ENCODE measurements at places on chromosomes 3 and 15.
A peak's percentile ranks its signal among the peaks of the same experiment; 100 is the strongest.

DNA sequence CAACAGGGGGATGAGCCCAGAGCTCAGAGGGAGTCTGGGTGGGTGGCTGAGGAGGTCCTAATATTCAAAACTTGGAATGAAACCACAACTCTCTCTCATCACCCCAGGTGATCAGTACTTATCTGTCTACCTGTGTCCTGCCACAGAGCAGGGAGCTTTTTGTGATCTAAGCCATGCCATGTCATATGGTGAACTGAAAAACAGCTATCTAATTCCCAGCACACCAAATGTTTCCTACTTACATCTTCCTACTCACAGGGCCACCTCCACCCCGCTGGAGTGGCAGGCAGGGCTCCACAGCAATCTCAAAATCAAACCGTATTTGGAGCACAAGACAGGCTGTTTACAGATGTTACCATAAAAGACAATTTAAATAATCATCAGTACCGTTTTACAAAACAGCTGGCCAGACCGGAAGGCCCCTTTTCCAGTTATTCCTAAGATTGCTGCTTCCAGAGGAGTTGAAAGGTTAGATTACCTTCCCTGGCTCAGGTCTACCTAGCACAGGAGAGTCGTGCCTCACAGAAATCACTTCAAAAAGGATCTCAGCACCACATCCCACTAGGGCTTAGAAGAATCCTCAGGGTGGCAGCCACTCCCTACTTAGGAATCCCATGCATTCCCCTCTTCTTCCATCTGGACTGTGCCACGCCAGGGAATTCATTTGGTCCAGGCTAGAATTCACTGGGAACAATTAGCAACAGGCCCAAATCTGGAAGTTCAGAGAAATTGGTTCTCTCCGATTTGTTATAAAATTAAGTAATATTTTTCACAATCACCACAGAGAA lies 226.6 kb upstream of the IL12A start:
- no peak for DNase-seq

GRCh38 chr15:90571063-90571541 lies 41.4 kb downstream of the CRTC3 start:
- DNase-seq: no peak

DNA sequence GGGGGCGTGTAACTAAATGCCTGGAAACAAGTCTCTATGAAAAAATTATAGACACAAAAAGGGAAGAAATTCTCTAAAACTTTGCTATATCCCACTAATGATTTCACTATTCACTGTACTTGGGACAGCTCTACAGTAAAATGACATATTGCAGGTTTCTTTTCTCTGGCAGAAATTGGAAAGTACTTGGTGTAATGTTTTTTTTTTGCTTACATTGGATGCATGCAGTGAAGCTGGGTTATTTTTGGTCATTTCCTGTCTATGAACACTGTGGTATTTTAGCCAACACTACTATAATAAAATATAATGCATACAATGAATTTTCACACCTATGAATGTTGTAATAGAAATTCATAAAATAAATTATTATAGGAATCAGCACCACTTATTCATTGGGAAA lies 109.7 kb downstream of the LRRC49 start:
- DNase-seq: no peak

DNA sequence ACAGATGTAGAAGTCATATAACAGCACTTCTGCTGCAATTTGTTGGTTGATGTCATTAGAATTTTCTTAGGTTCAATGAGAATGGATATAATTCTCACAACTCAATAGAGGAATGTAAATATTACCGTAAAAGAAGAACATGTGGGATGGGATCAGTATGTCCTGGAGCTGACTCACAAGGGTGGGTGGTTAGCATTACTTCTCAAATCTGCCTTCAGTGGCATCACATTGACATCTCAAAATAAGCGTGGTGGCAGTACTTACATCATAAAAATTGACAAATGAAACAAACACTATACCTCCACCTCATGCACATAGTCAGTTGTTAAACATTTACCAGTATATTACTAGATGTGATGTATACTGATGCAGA lies 1068.0 kb upstream of the CADM2 start:
- no peak for DNase-seq

DNA sequence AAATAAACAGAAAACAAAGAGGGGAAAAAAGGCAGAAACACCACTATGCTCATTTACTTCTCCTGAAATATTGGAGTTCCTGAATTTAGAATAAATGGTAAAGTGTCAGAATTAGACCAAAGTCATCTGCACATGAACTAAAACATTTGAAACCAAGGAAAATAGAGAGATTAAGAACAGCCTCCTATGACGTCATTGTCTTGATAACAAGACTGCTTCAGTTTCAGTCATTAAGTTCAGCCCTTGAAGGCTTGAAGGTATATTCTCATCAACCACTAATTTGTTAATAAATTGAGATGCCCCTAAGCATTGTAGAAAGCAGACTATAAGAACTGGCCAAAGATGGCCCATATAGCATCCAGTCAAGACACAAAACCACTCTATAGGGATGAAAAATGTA lies 2.5 kb downstream of the SUMF1 start:
- DNase-seq: no peak

DNA sequence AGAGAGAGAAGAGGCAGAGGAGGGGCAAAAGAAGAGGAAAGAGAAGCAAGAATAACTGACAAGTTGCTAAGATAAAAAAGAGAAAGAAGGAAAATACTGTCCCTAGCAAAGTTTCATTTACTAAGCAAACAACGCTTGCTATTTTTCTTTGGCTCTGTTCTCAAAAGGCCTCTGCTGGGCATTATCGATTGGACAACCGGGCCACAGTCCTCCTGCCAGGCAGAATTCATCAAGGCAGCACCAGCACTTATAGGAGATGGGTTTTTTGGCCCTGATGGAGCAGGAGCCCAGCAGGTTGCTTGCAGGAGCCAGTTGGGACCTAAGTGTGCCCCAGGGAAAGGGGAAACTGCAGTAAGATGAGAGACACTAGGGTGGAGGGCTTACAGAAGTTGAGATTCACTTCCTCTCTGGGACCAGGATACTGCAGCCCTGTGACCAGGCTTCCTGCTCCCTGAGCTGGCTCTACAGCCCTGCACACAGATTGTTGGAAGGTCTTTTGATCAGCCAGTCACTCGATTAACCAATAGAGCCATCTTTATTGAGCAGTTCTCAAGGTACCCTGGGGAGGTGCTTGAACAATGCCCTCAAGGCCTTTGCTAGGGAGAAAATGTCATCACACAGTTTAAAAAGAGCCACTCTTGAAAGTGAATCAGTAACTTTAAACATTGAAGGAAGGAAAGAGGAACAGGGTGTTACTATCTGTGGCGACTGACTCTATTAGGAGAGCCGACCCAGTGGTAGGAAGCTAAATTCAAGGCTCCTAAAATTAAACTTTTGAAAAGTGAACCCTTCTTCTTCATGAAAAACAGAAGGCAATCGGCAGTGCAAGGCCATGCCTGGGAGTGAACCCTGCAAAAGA lies 28.8 kb upstream of the GLCE start:
- DNase-seq: no peak

GRCh38 chr15:29268706-29269484 lies 727 bp downstream of the NSMCE3 start:
- peak; percentile 15 for DNase-seq

GRCh38 chr3:160671231-160671630 lies 5.7 kb upstream of the ARL14 start:
- DNase-seq: no peak

GRCh38 chr3:196555295-196555694 lies 13.1 kb downstream of the WDR53 start:
- no peak for DNase-seq

- no peak for DNase-seq
These were observed 172.2 kb downstream of the GMNC start for GRCh38 chr3:190690246-190690645.

- no peak for DNase-seq
These were observed 41.6 kb upstream of the MRPS22 start for GRCh38 chr3:139302084-139302800.

DNA sequence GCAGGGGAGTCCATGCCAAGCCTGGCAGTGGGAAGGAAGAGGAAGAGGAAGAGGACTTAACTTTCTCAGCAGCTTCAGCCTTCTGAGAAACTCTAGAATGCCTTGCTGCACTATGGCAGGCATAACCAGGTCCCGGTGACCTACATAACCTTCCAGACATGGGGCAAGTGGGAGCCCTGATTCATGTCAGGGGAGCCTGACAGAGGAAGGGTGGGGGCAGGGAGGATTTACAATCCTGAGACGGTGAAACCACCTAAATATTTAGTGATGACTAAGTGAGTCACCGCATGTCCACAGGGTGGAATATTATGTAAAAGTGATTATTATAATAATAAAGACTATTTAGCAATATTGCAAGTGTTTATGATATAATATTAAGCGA lies 46.7 kb downstream of the AMOTL2 start:
- DNase-seq: no peak

DNA sequence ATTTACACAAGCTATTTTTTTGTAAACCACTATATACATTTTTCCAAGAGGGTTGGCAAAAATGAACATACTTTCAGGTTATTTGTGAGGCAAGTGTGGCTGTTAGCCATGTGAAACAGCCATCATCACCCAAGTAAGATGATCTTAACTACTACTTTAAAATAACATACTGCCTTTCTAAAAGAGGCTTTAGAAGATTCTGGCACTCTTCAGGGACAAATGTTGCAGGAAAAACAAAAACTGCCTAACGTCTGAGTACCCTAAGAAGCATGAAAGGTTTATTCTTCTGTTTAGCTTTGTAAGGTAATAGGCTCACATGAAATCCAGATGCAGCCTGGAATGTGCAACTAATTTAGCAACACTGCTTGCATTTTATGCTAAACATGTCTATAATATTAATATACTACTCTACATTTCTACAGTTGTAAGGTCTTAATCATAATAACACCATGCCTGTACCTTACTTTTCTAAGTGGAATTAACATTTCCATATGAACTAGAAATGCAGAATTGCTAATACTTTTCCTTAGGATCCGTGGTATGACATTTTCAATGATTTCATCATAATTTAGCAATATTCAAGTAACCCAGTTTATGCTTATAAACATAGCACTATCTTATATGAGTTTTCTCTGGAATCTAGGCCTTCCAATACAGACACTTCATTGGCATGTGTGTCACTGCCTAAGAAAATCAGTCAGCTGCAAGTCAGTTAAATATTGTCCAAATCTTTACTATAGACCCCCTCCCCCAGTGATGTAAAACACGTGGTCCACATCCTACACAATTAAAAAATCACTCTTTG lies 4.5 kb upstream of the LSAMP start:
- DNase-seq: no peak

DNA sequence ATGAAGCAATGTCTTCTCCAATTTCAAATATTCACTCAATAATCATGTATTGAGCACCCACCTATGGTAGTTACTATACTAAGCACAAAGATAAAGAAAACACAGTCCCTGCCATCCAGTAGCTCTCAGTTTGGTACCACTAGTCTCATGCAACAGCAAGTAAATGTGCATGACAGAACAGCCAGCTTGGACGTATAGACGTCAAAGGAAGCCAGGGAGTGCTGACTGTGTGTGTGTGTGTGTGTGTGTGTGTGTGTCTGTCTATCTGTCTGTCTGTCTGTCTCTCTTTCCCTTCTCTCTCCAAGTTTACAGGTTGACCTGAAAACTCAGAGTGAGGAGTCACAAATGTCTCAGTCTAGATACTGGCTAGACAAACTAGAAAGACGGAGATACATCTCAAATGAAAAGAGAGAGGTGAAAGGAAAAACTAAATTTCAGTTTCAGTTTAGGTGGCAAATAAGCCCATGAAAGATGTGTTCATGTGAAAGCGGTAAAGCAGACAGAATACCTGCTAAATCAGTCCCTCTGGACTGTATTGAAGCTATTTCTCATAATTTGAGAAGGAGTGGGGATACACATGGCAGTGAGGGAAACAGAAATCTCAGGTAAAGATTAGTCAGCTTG lies 141.1 kb upstream of the PTPRG start:
- DNase-seq: no peak

DNA sequence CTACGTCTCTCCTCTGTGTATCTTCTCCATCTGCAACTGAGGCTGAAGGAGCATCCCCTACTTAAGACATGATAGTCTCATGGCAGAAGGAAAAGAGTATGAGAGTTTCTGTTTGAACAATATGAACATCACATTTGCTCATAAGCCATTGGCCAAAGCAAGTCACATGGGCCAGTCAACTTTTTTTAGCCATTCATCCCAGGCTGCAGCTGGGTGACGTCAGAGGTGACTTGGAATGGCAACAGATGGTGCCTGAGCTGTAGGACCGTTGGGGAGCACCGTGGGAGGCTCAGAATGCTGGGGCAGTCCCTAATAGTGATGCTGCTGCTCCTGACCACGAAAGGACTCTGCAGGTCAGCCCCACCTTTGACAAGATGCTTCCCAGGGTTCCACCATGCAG lies 58.7 kb downstream of the CRTC3 start:
- DNase-seq: no peak

- DNase-seq: no peak
These were observed 162.4 kb upstream of the GALNT15 start for GRCh38 chr3:16012086-16012485.

GRCh38 chr3:183275418-183275817 lies 22.4 kb downstream of the B3GNT5 start:
- DNase-seq: no peak

DNA sequence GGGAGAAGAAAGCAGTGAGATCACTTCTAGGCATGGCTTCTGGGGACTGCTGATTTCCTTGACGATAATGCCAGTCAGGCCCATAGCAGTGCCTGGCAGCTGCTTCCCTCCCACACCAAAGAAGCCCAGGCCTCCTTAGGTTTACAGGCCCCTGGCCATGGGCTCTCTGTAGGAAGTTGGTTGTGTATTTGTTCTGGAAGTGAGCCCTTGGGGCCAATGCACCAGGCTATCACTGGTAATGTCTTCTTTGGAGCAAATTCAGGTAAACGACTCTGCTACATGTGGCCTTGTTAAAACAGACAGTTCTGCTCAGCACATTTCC lies 89.3 kb downstream of the CCNL1 start:
- DNase-seq: no peak

GRCh38 chr3:160052385-160053047 lies 63.9 kb downstream of the IL12A start:
- no peak for DNase-seq

DNA sequence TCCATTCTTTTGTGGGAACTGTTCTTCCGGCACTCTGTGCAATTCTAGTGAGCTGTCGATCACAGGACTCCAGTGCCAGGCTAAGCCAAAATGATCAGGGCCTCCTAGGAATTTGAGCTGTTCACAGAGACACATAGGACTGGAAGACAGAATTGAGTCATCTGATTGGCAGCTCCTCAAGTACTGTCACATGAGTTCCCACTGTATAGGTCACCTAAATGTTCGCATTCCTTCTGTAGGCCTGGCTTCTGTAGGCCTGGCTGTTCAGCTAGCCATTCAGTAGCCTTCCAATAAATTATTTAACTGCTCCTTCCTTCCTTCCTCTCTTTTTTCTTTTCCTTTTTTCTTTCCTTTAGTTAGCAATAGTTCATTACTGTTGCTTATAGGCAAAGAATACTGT lies 4.3 kb downstream of the PROS1 start:
- DNase-seq: no peak

- no peak for DNase-seq
These were observed 19.0 kb downstream of the PDHB start for GRCh38 chr3:58414538-58415197.

DNA sequence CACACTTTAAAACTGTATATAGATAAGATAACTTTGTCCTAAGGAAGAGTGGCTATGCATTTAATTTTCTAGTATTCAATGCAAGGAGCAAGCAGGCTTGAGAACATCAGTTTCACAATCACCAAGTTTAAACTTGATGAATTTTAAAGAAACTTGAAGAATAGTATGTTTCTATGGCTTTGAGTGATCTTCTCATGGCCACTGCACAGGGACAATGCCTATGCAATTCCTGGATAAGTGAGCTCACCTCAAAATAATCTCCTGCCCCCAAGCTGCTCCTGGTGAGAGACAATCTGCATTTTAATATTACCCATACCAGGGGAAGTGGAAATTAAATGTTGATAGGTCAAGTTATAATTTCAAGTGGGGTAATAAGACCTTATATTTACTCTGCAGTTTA lies 376.6 kb upstream of the CBLB start:
- DNase-seq: no peak

All from activated T-helper 1 cell treated with anti-CD3 and anti-CD28 coated beads, Interleukin-2, amount 50 U/mL, for 16 hours (primary cell).